ENCODE measurements at places on chromosomes 13 and 19.
A peak's percentile ranks its signal among the peaks of the same experiment; 100 is the strongest.

DNA sequence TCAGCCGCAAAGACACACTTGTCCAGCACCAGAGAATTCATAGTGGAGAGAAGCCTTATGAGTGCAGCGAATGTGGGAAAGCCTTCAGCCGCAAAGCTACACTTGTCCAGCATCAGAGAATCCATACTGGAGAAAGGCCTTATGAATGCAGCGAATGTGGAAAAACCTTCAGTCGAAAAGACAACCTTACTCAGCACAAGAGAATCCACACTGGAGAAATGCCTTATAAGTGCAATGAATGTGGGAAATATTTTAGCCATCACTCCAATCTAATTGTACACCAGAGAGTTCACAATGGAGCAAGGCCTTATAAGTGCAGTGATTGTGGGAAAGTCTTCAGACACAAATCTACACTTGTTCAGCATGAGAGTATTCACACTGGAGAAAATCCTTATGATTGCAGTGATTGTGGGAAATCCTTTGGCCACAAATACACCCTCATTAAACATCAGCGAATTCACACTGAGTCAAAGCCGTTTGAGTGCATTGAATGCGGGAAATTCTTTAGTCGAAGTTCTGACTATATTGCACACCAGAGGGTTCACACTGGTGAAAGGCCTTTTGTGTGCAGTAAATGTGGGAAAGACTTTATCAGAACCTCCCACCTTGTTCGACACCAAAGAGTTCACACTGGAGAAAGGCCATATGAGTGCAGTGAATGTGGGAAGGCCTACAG, 6.8 kb downstream of the ZNF134 start:
- no peak for DNase-seq

DNA sequence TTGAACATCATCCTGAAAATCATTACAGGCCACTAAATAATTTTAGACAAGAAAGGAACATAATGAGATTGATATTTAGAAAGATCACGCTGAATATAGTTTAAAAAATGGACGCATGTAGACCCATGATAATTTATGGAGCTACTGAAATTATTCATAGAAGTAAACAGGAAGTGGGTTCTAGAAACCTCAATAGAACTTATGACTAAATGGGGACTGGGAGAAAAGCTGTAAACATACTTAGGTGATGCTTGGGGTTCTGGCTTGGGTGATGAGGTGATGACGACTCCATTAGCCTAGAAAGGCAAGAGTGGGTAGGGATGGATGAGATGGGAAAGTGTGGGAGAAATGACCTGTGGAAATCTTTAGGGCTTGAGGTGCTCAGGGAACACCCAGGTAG, 484.0 kb downstream of the MYO16 start:
- DNase-seq = no peak

GRCh38 chr13:114115796-114116195, 16.6 kb downstream of the RASA3 start:
- DNase-seq = no peak

DNA sequence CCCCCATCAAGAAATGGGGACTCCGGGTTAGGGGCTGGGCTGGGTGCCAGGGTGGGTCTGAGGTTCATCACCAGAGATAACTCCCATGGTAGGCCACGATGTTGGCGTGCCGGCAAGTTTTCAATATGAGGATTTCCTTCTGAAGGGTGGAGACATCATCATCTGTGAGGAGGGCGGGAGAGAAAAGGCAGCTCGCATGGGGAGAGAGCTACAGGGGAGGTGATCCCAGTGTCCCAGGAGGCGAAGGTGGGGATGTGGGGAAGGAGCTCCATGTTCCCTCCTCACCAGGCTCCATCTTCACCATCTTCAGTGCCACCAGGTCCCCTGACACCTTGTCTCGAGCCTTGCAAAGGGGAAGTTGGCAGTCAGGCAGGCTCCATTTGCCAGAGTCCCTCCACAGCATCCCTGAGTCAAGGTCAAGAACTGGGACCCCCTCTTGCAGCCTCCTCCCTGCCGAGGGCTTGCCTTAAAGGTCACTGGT, 430 bp downstream of the MAP4K1 start:
- DNase-seq = no peak

GRCh38 chr13:98976941-98977340, 923 bp downstream of the DOCK9 start:
- DNase-seq = no peak

- DNase-seq = no peak
Observed at GRCh38 chr13:51154029-51154555, 43.0 kb upstream of the C13orf42 start.

DNA sequence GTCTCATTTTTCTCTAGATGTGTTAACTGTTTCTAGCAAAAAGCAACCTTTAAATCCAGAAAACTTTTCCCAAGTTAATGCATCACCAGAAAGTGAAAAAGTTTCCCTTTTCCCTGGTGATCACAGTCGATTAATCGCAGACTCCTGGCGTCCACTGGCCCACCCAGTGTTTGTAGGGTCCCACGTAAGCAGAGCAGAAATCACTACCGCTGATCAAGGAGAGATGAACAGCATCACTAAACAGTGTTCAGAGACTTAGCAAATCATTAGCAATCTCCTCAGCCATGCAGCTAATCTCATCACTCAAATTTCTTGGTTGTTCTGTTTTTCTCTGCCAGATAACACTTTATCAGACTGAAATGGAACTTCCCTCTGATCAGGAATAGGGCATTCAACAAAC, 184.2 kb downstream of the EFNB2 start:
- DNase-seq = no peak

DNA sequence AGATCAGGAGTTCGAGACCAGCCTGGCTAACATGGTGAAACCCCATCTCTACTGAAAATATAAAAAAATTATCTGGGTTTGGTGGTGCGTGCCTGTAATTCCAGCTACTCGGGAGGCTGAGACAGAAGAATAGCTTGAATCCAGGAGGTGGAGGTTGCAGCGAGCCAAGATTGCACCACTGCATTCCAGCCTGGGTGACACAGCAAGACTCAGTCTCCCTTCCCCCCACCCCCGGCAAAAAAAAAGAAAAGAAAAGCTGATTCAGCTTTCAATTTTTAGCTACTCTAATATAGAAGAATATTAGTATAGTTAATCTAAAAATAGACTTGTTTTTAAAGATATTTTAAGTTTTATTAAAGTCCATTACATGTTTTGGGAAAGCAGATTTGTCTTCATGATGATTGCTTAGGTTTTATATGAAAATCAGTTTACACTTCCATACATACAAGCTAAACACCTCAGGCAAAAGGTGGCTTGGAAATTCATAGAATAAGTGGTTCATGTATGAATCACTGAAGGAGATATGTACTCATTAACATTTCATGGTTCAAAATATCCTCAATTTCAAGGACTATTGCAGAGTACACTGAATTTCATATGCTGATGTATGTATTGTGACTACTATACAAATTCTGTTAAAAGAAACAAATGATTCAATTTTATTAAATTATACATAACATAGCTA, 165.2 kb downstream of the TDRD3 start:
- no peak for DNase-seq

GRCh38 chr13:59843040-59843439, 320.7 kb downstream of the DIAPH3 start:
- DNase-seq = no peak

DNA sequence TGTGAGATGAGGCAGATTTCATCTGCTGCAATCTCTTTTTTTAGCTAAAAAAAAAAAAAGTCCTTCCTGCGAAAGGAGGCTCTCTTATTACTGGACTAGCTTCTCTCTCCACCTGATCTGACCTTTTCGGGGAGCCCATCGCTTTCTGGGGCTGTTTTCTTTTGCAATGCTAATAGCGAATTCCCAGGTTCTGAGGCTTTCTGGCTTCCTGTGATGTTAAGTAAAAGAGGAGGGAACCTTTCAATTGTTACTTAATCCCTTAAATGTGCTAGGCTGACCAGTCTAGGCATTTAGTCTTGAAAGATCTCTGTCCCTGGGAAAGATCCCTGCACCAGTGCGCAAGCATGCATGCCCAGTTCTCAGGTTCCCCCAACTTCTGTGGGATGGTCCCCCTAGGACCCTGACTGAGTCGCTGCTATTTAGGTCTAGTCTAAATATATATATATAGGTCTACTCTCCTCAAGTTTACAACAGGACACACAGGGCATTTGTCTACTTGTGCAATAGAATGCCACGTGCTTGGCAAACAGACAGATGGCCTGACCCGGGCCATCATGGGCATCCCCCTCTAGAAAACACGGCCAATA, 224.7 kb downstream of the ZNF536 start:
- no peak for DNase-seq

DNA sequence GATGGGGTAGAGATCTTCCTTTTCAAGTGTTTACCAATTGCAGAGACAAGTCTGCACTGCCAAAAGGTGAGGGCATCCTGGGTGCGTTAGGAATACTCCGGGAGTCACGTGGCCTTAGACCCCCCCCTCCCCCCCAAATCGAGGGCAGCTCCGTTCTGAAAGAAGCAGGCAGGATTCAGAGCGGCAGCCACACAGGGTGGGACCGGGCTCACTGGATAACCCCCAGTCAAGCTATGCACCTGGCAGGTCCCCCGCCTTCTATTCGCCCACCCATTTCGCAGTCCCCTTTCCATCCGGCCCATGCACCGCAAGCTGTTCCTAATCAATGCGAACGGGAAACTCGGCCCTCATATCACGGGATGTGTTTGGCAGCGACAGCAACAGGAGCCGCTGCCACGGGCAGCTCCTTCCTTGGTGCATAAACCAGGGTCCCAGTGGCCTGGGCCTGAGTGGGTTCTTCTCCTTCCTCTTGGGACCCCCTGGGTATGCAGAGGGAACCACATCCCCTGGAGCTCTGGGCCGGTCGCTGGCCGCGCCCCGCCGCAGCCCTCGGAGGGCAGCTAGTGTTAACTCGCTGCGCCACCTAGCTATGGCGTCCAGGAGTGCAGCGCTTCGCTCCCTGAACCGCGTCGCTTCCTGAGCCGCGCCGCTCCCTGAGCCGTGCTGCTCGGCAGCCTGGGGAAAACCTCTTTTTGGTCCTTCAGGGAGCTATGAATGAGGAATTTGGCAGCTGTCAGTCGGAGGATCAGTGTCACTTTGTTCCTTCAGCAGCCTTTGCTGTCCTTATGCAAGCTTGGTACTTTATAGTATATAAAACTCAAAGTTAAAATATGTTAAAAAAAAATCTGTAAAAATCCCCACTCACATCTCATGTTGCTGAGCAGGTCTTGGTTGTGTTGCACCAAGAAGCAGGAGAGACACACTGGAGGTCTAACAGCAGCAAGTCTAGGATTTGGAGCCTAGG, 41.4 kb downstream of the LYL1 start:
- DNase-seq = no peak

GRCh38 chr13:85028035-85028434, 771.2 kb downstream of the SLITRK6 start:
- DNase-seq = no peak

DNA sequence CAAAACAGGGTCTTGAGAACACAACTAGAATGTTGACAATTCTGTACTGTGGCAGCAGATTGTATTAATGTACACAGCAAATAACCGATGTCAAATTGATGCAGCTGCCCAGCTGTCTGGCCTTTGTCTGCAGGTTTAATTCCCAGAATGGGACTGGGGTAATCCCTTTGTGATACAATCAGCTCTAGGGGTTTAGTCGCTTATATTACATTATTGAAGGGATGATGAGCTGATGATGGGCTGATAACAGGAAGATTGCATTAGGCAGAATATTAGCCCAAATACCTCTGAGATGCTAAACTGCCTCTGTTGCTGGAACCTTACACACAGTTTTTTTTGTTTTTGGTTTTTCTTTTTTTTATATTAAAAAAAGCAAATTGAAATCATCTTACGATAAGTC, 265.0 kb downstream of the RBM26 start:
- no peak for DNase-seq

- DNase-seq = no peak
Observed at GRCh38 chr13:112887151-112887550, 81.9 kb upstream of the MCF2L start.

DNA sequence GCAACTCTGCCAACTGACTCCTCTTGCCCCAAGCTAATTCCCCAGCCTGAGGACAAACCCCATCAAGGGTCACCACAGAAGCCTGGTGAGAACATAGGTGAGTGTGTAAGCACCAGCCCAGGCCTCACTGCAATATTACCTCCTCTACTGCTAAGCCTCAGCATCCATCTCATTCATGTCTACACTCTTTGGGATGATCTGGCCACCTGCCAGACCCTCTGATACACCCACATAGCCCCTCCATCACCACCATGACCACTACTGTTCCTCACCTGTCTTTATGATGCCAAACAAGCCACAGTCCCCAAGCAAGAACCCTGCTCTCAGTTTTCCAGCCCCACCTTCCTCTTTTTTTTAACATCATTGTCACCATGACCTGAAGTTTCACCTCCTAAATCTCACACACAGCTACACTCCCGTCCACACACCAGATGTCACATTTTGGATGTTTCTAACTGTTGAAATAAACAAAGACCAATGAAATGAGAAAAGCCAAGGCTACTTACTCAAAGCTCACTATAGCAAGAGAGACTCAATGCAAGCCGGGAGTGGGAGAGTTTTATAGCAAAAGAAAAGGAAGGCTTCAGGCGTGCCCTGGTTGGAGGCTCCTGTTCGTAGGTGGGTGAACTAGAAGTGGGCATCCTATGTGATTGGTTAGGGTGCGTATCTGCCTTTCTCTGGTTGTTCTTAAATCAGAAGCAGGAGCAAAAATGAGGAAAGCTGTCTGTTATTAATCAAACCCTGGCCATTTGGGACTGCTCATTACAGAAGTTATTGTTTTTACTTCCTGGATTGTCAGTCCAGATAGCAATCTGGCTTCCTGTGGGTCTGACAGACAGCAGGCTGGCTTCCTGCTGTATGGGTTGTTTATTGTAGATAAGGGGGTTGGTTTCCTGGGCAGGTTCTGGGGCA, 2.0 kb downstream of the ZNF792 start:
- no peak for DNase-seq

DNA sequence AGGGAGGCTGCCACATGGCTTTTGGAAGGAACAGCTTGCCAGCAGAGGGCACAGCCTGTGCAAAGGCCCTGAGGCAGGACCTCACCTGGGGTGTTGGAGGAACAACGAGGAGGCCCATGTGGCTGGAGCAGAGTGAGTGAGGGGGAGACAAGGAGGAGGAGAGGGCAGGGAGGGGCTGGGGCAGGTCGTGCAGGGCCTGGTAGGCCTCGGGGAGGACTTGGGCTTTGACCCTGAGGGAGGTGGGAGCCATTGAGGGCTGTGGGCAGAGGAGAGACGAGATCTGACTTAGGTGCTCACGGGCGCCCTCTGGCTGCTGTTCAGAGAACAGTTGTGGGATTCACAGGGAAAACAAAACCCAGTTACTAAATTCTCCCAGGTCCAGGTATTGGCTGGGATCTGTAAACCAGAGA, 25.2 kb downstream of the ZNRF4 start:
- no peak for DNase-seq

DNA sequence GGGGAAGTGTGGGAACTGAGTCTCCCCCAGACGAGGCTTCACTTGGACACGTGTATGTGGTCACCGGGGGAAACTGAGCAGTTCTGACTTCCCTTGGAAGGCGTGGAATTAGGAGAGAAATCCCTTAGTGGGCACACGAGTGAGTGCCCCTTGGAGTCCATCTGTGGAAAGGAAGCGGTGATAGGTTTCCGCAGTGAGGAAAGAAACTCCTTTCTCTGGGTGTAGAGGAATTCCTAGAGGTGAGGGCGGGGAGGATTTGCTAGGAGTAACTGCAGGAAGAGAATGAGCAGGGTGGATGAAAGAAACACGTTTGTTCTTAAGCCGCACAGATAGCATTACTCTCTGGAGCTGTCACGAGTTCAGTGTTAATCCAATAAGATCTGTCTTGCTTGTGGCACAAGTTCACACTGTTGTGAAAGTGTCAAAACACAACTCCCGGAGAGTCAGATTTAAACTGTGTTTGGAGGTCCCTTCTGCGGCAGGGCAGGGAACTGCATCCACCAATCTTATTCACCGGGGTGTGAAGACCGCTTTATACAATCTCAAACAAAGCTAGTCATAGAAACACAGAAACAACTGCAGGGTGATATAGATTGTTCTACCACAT, 1.2 kb downstream of the KL start:
- no peak for DNase-seq

- DNase-seq = peak; percentile 89
Observed at GRCh38 chr13:51729866-51730553, 74.0 kb downstream of the DHRS12 start.

All from coronary artery (tissue), 2 donors.